ENCODE measurements at places on chromosomes 12 and 14. TPM values are rescaled to one million over a fixed set of nuclear protein-coding genes. Genes with fewer than 3 reads are reported as not detected.

Gene IKZF4
- total RNA-seq, result 3.9 TPM

Gene LIN7A
- 43.4 TPM for total RNA-seq

Gene SRSF9
- total RNA-seq, result 121 TPM

Gene BMAL2
- total RNA-seq, result 0.68 TPM

Gene MYF6
- total RNA-seq, result not detected

Gene SPIC
- 0.66 TPM for total RNA-seq

Gene ZNF219
- 19.5 TPM for total RNA-seq

Gene STAB2
- 0.21 TPM for total RNA-seq

Gene SPTB
- total RNA-seq, result 1.5 TPM

Gene GLRX5
- total RNA-seq, result 36.8 TPM

Gene PPP1R13B
- 7.3 TPM for total RNA-seq

Gene KRT3
- total RNA-seq, result 0.66 TPM

Gene NKX2-1
- total RNA-seq, result 0.13 TPM

Gene FAR2
- total RNA-seq, result 6.3 TPM

Gene PRIMA1
- total RNA-seq, result 1.1 TPM

Gene EFS
- 4.3 TPM for total RNA-seq

Gene MANSC1
- 16.3 TPM for total RNA-seq

Gene DHRS2
- total RNA-seq, result 0.41 TPM

Gene DLGAP5
- 2.5 TPM for total RNA-seq

Gene GPN3
- 18.4 TPM for total RNA-seq

Gene LRP1-AS
- total RNA-seq, result not detected

Gene TPH2
- 0.46 TPM for total RNA-seq

Gene VRTN
- total RNA-seq, result 0.21 TPM

Gene FAM181A
- 8.3 TPM for total RNA-seq

Gene RNASE4
- 1.1 TPM for total RNA-seq

Gene REC8
- 11.8 TPM for total RNA-seq

Gene TSHR
- total RNA-seq, result 0.78 TPM

Gene HAL
- total RNA-seq, result 2.7 TPM

Gene DBX2
- total RNA-seq, result 0.36 TPM

All from motor neuron (in vitro differentiated cells).